ENCODE measurements at places on chromosomes 1 and 21.

GRCh38 chr21:46620846-46621245 lies 14.6 kb upstream of the PRMT2 start:
- DNase-seq, result no peak

- DNase-seq, result no peak
These were observed 26.1 kb downstream of the SLC1A7 start for GRCh38 chr1:53116307-53116810.

GRCh38 chr1:201640624-201641023 lies 101.7 kb downstream of the NAV1 start:
- no peak for DNase-seq

GRCh38 chr1:32465578-32465933 lies 684 bp downstream of the ZBTB8B start:
- DNase-seq, result no peak

DNA sequence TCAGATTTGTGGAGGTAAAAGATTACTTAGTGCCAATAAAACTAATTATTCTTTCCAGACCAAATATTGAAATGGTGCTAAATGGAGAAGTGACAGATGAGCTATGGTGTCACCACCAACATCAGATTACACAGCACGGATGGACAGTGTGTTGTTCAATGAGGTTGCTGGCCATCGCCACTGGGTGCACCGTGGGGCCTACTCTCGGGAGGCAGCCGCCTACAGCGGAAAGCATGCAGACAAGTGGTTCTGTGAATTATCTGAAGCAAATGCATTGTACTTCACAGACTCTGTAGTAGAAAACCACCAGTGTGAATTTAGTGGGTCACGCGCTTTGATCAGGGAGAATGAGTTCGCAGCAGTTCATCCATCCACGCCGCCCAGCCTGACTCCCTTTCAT lies 42.3 kb downstream of the GNG4 start:
- DNase-seq, result no peak

DNA sequence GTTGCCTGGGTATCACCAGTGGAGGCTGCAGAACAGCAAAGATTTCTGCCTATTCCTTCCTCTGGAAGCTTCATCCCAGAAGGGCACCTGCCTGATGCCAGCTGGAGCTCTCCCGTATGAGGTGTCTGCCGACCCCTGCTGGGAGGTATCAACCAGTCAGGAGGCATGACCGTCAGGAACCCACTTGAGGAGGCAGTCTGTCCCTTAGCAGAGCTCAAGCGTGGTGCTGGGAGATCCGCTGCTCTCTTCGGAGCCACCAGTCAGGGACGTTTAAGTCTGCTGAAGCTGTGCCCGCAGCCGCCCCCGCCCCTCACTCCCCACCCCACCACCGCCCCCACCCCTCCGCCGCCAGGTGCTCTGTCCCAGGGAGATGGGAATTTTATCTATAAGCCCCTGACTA lies 23.1 kb upstream of the HFM1 start:
- DNase-seq, result no peak

GRCh38 chr21:16863908-16864307 lies 648.9 kb upstream of the CXADR start:
- DNase-seq, result peak; percentile 78

- no peak for DNase-seq
These were observed 7.1 kb upstream of the IER5 start for GRCh38 chr1:181081395-181081794.

DNA sequence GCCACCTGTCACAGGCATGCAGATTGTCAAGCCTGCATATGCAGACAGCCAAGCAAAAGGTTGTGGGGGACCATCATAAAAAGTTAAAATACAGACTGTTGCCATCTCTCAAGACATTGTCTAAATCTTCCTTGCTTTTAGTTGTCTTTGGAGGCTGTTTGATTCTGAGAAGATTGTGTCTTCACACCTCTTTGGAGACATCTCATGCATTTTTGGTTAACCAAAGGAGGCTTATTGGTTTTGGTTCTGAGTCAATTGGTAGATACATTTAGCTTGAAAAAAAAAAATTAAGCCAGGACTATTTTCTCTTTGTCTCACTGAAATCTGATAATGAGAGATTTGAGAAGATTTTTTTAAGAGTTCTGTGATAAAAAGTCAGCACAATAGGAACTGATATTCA lies 217.6 kb downstream of the LYPLAL1 start:
- DNase-seq, result no peak

DNA sequence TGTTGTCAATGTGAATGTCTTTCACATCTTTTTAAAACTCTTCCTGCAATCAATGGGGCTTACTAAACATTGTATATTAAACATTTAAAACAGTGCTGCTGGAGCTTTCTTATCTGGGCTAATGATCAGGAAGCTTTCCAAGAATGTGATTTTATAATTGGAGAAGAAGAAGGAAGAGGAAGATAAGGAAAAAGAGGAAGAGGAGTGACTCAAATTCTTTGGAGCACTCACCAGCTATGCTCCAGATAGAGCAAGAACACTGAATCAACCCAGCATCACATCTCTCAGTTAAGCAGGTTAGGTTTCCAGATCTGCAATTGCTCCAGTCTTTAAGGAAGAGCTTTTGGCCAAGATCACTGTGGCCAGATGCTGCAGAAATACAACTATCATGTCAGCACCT lies 1.4 kb upstream of the SPRR2E start:
- no peak for DNase-seq

GRCh38 chr1:25912076-25912831 lies 6.0 kb upstream of the STMN1 start:
- DNase-seq, result no peak

GRCh38 chr1:57367945-57368344 lies 55.9 kb downstream of the DAB1 start:
- no peak for DNase-seq

- no peak for DNase-seq
These were observed 5.4 kb upstream of the TNFRSF25 start for GRCh38 chr1:6471086-6471969.

GRCh38 chr1:90557706-90558105 lies 159.4 kb downstream of the BARHL2 start:
- DNase-seq, result no peak

- no peak for DNase-seq
These were observed 35.8 kb upstream of the SOD1 start for GRCh38 chr21:31623664-31624063.

GRCh38 chr1:235019471-235019870 lies 109.2 kb downstream of the TOMM20 start:
- no peak for DNase-seq

DNA sequence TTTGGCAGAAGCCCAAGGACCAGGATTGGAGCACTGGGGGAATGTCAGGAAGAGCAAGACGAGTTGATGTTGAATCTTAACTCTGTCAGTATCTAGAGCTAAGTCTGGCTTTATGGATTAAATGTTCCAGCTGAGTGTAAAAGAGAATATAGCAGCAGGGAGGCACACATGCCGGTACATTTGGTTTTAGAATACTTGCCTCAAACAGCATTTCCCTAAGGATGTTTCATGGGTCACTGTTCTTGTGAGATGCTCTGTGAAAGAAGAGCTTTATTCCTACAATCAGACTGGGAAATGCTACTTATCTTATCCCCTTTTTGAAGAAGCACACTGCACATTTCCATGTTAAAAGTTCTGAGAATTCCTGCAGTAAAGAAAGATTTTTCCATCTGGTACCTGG lies 440.3 kb upstream of the B3GALT2 start:
- DNase-seq, result no peak

DNA sequence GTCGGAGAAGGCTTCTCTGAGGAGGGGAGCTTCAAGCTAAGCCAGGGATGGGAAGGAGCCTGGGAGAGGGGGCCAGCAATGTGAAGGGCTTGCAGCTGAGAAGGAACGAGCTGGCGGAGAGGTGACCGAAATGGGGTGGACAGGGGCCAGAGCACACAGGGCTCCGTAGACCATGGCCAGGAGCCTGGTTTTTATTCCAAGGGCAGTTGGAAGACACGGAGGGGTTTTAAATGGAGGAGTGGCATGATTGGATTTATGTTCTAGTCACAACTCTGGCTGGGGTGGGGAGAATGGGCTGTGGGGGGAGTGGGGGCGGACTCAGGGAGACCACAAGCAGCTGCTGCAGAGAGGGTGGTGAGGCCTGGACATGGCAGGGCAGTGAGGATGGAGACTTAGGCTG lies 5.1 kb upstream of the EPS8L3 start:
- DNase-seq, result no peak

- DNase-seq, result no peak
These were observed 23.6 kb downstream of the ZBTB18 start for GRCh38 chr1:244074559-244075171.

DNA sequence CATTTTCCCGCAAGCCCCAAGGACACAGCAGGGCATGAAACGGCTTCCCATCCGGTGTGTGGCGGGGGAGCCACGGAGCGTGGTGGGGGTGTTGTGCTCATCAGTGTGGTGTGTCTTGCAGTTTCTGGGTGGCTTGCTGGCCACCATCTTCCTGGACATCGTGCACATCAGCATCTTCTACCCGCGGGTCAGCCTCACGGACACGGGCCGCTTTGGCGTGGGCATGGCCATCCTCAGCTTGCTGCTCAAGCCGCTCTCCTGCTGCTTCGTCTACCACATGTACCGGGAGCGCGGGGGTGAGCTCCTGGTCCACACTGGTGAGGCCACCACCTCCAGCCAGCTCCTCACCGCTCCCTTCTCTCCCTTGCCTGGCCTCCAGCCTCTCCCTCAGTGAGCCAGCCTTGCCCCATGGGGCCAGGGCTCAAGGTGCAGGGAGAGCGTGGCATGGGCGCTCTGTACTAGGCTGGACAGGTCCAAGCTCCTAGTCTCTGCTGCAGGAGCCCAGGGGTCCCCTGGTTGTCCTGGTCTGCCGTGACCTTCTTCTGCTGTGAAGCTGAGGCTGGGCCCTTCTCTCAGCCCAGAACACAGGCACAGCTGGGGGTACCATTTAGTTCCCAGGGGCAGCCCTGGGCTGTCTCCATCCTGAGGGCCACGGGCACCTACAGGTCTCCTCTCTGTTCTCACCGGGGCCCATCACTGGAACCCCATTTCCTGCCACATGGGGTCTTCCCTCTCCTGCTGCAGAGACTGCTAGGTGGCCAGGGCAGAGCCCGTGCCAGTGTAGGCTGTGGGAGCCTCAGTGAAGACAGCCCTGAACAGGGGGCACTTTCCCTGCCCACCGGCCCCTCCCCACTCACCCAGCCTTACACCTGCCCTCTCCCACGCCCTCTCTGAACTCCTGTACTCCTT lies 12.6 kb downstream of the AGTRAP start:
- no peak for DNase-seq
